GM03348 (cell line): ENCODE measurements at places on chromosomes 3 and 15.

DNA sequence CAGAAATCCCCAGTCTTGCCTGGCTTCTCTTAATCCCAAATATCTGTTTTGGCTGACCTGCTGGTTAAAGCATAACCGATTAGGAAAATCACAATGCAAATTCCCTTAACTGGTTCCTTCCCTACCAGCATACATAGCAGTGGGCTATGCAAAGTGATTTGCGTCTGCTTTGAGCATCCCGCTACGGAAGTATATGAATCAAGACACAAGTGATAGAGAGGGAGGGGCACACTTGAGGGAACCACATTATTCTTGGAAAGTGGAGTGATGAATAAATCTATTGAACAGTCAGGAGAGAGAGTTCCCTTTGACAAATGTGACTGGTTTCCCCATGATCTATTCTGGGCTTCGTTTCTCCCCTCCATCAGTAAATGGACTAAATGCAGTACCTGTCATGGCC is 119.6 kb upstream of the C15orf61 start:
- no peak for DNase-seq

- DNase-seq: no peak
These were observed 142.3 kb downstream of the CHST2 start for GRCh38 chr3:143261848-143262247.

DNA sequence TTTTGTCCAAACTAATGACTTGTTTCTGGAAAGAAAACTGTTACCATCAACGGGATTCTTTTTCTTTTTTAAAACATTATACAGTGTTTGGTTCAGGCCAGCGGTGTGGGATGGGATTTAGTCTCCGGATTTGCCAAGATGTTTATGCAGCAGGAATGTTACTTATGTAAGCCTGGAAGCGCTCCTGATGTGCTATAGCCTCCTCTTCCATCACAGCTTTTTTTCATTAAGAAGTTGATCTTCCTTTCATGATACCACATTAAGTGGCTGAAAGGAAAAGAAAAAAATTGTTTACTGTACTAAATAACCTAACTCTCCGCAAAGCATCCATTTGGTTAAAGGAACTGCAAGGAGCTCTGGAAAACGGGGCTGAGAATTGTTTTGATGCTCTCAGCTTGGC is 120.5 kb upstream of the ALDH1A3 start:
- peak; percentile 83 for DNase-seq

- no peak for DNase-seq
These were observed 8.3 kb downstream of the CACNA1D start for GRCh38 chr3:53502737-53503136.

DNA sequence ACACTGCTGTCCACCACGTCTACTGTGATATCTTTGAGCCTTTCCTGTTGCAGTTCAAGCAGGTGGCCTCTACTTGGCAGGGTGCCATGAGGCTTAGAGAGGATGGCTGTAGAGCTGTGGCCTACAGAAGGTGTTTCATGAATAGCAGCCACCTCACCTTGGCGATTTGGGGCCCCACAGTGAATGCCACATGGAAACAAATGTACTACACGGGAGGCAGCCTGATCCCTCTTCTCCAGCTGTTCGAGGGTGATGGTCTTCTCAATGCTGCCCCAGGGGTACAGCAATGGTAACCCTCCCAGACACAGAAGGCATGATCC is 70.7 kb downstream of the FAM43A start:
- DNase-seq: no peak

GRCh38 chr3:51340013-51340829 is 44.9 kb upstream of the MANF start:
- peak; percentile 91 for DNase-seq

DNA sequence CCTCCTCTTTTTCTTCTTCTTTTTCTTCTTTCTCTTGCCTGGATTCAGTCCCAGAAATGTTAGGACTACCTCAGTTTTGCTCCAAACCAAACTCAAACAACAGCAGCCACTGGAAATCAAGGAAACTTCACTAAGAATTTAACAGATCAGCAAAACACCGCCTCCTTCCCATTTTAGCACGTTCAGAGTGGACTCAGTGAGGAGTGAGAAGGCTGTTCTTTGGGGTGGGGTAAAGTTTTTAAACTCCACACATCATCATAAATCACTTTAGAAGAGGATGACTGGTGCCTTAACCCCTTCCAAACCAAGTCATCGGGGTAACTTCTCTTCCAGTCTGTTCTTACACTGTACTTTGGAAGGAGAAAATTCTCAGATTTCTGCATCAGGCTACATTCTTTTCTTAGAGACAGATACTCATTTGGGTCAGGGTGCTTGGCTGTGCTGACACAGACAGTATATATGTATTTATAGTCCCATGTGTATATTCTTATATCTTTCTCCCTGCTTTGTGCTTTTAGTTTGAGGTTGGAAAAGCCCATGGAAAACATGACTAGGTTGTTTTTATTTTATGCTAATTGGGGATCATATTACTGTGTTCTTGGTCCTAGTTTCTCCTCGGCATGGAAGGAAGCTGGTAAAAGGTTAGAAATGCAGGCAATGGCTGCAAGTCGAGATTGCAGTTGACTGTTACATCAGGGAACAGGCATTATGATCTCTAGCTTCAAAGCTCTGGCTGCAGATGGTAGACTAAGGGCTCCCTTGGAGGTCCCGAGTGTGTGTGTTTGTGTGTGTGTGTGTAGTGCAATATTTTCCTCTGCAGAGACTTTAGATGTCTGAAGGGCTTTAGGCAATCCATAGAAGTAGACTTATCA is at the start of gene CCDC80:
Gene CCDC80 (minus strand): TSS at position 214 of the 872 bp plus-strand sequence. CDS start 1,238 bp downstream, outside the sequence.
- peak; percentile 56 for DNase-seq

DNA sequence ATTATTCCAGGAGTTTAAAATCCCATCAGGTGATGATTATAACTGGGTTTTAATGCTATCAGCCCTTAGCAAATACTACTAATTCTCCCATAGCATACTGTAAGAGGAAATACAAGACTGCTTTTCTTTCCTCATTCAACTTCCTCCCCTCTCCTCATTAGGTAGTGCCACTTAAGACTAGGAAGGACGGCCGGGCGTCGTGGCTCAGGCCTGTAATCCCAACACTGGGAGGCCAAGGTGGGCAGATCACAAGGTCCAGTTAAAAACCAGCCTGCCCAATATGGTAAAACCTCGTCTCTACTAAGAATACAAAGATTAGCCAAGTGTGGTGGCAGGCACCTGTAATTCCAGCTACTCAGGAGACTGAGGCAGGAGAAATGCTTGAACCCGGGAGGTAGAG is 14.7 kb downstream of the NDUFAF1 start:
- no peak for DNase-seq

- DNase-seq: no peak
These were observed 189.7 kb upstream of the CBLB start for GRCh38 chr3:106058475-106058874.

DNA sequence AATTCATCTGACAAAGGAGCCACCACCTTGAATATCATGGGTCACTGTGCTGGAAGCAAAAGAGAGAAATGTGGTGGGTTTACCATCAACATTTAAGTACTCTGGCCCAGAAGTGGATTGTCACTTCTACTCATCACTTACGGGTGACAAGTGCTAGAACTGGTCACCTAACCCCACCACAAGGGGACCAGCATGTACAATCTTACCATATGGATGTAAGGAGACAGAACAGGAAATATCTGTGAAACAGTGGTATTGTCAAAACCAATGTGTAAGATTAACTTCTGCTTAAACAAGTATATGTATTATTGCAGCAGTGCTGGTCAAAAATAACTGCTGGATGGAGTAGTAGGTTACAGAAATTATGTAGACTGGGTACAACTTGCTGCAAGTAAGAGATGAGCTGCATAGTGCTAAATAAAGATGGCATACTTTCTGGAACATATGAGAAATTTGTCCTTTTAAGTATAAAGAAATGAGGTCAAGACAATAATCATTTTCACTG is 171.8 kb downstream of the POTEB3 start:
- DNase-seq: no peak

- no peak for DNase-seq
These were observed 606.9 kb upstream of the KCNMB2 start for GRCh38 chr3:177929310-177929709.

DNA sequence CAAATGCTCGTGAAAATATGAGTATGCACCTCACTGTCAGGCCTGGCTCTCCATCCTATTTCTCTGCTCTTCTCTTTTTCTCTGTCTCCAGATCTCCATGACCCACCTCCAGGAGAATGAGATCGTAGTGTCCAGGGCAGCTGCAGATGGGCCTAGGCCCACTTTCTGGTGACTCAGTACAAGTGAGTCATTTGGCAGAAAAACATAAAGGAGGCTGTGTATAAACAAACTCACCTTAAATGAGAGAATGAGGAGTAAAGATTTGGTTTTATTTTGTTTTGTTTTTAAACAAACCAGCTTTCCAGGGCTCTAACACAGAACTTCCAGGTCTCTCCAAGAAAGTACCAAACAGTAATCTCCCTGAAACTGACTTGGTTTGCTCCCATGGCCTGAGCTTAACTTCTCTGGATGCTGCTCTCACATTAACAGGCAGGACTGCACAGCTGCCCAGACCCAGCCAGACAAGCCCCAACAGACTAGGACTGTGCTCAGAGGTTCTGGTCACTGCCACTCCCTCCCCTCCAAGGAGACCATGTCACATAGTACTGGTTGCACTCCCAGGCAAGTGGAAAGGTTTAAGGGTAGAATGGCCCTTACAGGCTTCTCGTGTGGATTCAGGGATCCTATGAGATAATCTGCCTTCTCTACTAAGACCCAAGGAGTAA is 1.5 kb upstream of the HEG1 start:
- DNase-seq: peak; percentile 64

GRCh38 chr3:82633319-82633718 is 871.9 kb upstream of the GBE1 start:
- no peak for DNase-seq

DNA sequence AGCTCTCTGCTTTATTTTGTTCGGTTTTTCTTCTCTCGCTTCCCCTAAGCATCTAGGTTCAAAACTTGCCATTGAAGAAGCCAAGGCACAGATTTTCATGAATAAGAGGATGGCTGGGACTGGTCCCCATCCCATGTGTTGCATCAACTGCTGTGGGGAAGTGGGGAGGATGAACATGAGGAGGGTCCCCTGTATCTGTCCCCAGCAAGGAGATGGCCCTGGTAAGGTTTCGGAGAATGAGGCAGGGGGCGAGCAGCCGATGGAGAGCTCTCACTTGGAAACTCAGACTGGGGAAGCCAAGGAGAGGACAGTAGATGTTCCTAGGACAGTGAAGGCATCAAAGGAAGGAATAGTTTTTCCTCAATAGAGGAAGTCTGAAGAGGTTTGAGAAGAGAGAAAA is 142.0 kb upstream of the ATP2B2 start:
- no peak for DNase-seq

DNA sequence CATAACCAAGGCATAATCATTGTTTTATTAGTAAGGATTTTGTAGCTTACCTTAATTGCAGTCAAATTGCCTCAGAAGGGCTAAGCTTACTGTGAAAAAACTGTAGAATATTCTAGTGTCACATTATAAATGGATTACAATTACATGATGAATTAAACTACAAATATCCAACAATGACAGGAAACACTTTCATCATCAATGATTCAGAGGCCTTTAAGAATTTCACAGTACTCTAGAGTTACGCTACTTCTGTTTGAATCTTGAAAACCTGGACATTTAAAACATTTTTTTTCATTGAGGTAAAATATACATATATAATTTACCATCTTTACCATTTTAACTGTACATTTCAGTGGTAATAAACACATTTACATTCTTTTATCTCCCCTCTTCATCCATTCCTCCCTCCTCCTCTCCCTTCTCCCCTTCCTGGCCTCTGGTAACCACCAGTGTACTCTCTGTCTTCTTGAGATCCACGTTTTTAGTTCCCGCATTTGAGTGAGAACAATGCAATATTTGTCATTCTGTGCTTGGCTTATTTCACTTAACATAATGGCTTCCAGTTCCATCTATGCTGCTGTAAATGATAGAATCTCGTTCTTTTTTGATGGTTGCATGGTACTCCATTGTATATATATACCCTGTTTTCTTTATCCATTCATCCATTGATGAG is 54.7 kb downstream of the GJD2 start:
- DNase-seq: no peak

DNA sequence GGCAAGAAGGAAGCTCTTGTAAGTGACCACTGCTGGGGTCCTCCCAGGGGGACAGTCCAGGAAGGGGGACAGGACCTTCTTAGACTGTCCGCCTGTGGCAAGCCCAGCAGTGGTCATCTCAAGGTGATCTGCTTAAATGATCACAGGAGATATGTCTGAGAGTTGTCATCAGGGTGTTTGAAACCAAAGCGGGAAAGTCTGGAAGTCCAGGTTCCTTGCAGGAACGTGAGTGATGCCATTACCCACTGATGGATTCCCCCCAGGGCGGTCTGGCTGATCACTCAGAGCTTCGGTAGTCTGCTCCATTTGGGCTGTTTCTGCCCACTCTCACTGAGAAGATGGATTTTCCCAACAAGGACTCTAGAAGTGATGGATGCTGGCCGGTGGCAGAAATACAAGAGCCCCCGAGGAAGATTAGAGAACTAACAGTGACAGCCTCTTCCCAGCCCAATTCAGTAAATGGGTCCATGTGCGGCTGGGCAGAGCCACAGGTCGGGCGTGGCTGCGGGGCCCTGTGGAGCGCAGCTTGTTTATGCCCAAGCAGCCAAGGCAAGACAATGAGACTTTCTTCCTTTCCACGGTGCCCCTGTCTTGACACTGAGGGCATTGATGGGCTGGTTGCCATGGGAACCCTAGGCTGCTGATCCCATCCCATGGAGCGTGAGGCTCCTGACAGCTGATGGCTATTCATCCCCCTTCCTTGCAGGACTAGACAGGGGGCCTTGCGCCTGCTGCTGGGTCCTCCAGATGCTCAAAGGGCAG is 9.5 kb downstream of the PCSK6 start:
- DNase-seq: no peak

DNA sequence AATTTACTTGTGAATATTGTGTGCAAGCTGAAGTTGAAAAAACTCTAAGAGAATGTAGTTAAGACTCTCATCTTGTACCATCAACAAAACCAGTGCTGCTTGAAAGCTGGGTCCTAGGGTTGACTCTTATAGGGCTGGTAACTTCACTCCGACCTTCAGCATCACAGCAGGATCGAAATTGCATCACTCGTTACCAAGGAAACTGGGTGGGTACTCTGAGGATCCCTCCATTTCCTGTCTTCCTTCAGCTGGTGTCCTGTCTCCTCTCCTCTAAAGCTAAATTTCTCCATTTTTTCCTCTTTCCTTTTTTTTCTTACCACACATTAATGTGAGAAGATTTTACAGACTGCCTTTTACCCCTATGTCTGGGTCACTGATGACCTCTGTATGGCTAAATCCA is 3.0 kb upstream of the APH1B start:
- no peak for DNase-seq

DNA sequence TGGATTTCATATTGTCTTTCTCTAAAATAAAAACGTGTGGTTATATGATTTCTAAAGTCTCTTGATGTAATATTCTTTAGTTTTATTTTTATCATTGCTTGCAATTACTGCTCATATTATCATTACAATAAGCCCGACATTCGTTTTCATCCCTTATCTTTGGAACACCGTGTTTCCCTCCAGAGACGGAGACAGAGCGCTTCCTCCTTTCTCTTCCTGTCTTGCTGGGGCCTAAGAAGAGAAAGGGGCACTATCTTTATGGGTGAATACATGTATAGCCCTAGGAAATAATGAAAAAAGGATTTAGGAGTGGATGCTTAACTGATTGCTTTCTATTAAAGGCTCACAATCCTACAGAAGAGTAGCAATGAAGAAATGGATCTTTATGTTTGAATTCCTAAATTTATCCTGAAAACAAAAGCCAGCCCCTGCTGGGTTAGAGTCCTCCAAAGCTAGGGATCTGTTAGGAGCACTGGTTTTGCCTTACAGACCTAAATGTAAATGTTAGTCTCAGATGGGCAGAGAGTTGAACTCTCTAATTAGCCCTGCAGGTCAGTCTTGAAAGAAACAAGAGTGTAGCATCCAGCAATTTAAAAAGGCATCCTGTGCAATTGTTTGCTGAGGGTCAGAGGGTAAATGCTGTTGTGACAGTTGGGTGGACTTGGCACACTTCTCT is 145.1 kb downstream of the TP63 start:
- no peak for DNase-seq
